Heart right ventricle (tissue), 16 donors: ENCODE measurements at places on chromosomes 1 and 21. TPM values are rescaled to one million over a fixed set of nuclear protein-coding genes. Genes with fewer than 3 reads are reported as not detected.

- no peaks in the 10 kb centered on the region for H3K36me3 ChIP-seq
- H3K27me3 ChIP-seq = no peaks in the 10 kb centered on the region
- H3K4me1 ChIP-seq = no peaks in the 10 kb centered on the region
- DNase-seq = no peak
- H3K27ac ChIP-seq = no peak overlapping the region
These were observed 799.5 kb downstream of the LTN1 start for GRCh38 chr21:28193189-28193588.

GRCh38 chr21:25636727-25637126 is 2.3 kb upstream of the JAM2 start:
- no peak for DNase-seq
- H3K4me1 ChIP-seq = peaks cover 13% of the 10 kb centered on the region
- no peaks in the 10 kb centered on the region for H3K27me3 ChIP-seq
- H3K4me3 ChIP-seq = no peak overlapping the region
- H3K27ac ChIP-seq = no peak overlapping the region

- H3K27me3 ChIP-seq = no peaks in the 10 kb centered on the region
- H3K4me1 ChIP-seq = no peaks in the 10 kb centered on the region
- peak; percentile 55 for DNase-seq
These were observed 20.6 kb downstream of the RUNX3 start for GRCh38 chr1:24909388-24909898.

DNA sequence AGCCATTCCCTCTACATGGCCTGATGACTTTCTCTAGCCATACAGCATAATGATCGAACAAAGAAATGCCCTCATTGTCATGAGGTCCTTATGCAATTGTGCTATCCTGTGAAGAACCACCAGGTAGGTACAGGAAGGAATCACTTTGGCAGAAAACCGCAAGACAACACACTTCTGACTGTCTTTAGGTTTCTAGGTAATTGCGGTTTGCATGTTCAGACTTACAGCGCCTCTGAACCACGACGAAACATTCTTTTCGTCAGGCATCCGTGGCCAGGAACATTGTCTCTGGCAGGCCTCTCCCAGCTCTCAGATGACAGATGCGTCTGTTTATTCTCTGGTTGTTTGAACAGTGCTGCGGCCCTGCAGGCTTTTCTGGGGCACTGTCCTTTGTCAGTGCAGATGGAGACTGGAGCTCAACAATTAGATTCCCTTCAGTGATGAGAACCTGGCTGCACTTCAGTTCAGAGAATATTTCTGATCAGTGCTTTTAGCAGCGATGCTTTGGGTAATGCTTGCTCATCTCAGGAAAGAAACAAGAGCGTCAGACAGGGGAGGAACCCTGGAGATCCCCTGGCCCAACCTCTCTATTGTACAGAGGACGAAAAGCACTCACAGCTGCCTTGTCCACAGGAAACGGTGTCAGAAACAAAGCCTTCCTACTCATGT is 63.4 kb downstream of the B3GALT5 start:
- no peaks in the 10 kb centered on the region for H3K36me3 ChIP-seq
- DNase-seq = no peak
- peaks cover 6% of the 10 kb centered on the region for H3K4me1 ChIP-seq

STUM gene
- total RNA-seq = 0.36 TPM

- H3K27me3 ChIP-seq = no peaks in the 10 kb centered on the region
- no peak overlapping the region for H3K4me3 ChIP-seq
- H3K36me3 ChIP-seq = no peaks in the 10 kb centered on the region
- no peak for DNase-seq
- H3K4me1 ChIP-seq = peaks cover 8% of the 10 kb centered on the region
These were observed 73.8 kb upstream of the SSX2IP start for GRCh38 chr1:84763912-84764680.

GRCh38 chr1:62213075-62213914 is 18.6 kb downstream of the L1TD1 start:
- H3K4me3 ChIP-seq = no peak overlapping the region
- no peak for DNase-seq
- H3K27me3 ChIP-seq = no peaks in the 10 kb centered on the region
- H3K36me3 ChIP-seq = no peaks in the 10 kb centered on the region
- no peak overlapping the region for H3K27ac ChIP-seq

- H3K4me3 ChIP-seq = no peak overlapping the region
- H3K36me3 ChIP-seq = no peaks in the 10 kb centered on the region
- H3K27ac ChIP-seq = no peak overlapping the region
- no peak for DNase-seq
- no peaks in the 10 kb centered on the region for H3K4me1 ChIP-seq
These were observed 577.8 kb downstream of the BRINP3 start for GRCh38 chr1:189899686-189900425.

GRCh38 chr1:236558846-236559245 is 35.1 kb downstream of the LGALS8 start:
- no peak overlapping the region for H3K27ac ChIP-seq
- no peaks in the 10 kb centered on the region for H3K4me1 ChIP-seq
- H3K27me3 ChIP-seq = no peaks in the 10 kb centered on the region
- no peak overlapping the region for H3K4me3 ChIP-seq
- no peak for DNase-seq

GRCh38 chr1:79113836-79114235 is 107.3 kb upstream of the ADGRL4 start:
- no peaks in the 10 kb centered on the region for H3K27me3 ChIP-seq
- H3K27ac ChIP-seq = no peak overlapping the region
- H3K4me3 ChIP-seq = no peak overlapping the region
- no peak for DNase-seq
- no peaks in the 10 kb centered on the region for H3K4me1 ChIP-seq
- H3K36me3 ChIP-seq = no peaks in the 10 kb centered on the region

DNA sequence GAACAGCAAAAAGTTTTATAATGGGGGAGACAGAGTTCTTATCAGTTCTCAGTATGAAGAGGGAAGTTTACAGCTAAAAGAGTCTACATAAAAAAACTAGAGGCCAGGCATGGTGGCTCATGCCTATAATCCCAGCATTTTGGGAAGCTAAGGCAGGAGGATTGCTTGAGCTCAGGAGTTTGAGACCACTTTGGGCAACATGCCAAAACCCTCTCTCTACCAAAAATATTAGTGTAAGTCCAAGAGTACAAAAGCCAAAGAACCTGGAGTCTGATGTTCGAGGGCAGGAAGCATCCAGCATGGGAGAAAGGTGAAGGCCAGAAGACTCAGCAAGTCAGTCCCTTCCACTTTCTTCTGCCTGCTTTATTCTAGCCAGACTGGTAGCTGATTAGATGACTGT is 35.0 kb upstream of the ROR1 start:
- no peaks in the 10 kb centered on the region for H3K4me1 ChIP-seq
- no peaks in the 10 kb centered on the region for H3K27me3 ChIP-seq
- no peak overlapping the region for H3K27ac ChIP-seq
- no peak overlapping the region for H3K4me3 ChIP-seq

GRCh38 chr1:245155272-245156040 is 671 bp downstream of the KIF26B start:
- no peaks in the 10 kb centered on the region for H3K36me3 ChIP-seq
- H3K4me3 ChIP-seq = peak overlapping the region; percentile 67
- DNase-seq = no peak
- peaks cover 68% of the 10 kb centered on the region for H3K27me3 ChIP-seq
- H3K27ac ChIP-seq = no peak overlapping the region

RHEX gene
- not detected for total RNA-seq

KIF26B gene
- 0.74 TPM for total RNA-seq

- H3K4me1 ChIP-seq = peaks cover 33% of the 10 kb centered on the region
- no peak overlapping the region for H3K4me3 ChIP-seq
- no peak overlapping the region for H3K27ac ChIP-seq
- no peak for DNase-seq
These were observed 2.2 kb downstream of the TMEM35B start for GRCh38 chr1:34982820-34983376.

GRCh38 chr1:220441211-220441610 is 86.7 kb upstream of the MARK1 start:
- no peaks in the 10 kb centered on the region for H3K4me1 ChIP-seq
- DNase-seq = no peak
- H3K27ac ChIP-seq = no peak overlapping the region
- H3K36me3 ChIP-seq = no peaks in the 10 kb centered on the region
- no peak overlapping the region for H3K4me3 ChIP-seq
- H3K27me3 ChIP-seq = no peaks in the 10 kb centered on the region

GRCh38 chr21:30337772-30338171 is 278 bp upstream of the KRTAP27-1 start:
- H3K27ac ChIP-seq = no peak overlapping the region
- H3K4me1 ChIP-seq = no peaks in the 10 kb centered on the region
- H3K27me3 ChIP-seq = no peaks in the 10 kb centered on the region
- H3K36me3 ChIP-seq = no peaks in the 10 kb centered on the region
- no peak overlapping the region for H3K4me3 ChIP-seq
- no peak for DNase-seq

DNA sequence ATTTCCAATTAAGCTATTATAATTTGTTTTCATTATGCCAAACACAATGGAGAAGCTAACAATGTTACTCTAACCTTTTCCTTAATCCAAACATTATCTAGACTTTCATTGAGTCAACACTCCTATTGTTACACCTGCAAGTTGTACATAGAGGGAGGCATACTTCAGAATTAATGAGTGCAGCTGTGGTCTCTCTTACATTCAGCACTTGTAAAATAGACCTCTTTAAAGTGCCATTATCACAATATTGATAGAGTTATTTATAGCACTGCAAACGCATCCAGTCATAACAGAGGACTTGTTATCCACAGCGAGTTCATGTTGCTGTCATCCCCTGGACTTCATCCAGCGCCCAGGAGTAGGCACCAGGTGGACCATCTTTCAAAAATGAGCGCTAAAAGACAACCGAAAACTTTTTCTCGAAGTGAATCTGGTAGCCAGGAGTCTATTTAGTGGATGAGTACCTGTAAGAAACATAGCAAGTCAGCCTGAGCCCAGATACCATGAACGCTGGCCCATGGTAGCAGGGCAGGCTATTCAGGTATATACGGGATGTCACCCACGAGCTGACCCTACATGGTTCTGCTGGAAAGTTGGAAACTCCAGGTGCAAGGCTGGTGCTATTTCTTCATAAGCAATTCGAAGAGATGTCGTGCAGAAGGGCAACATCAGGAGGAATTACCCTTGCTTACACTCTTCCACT is 70.6 kb upstream of the NFIA start:
- no peaks in the 10 kb centered on the region for H3K4me1 ChIP-seq
- no peak for DNase-seq
- no peak overlapping the region for H3K4me3 ChIP-seq
- no peak overlapping the region for H3K27ac ChIP-seq
- H3K27me3 ChIP-seq = no peaks in the 10 kb centered on the region

GRCh38 chr1:165408518-165408917 is 36.4 kb downstream of the RXRG start:
- no peaks in the 10 kb centered on the region for H3K27me3 ChIP-seq
- no peak overlapping the region for H3K4me3 ChIP-seq
- no peaks in the 10 kb centered on the region for H3K4me1 ChIP-seq
- H3K27ac ChIP-seq = no peak overlapping the region
- H3K36me3 ChIP-seq = no peaks in the 10 kb centered on the region

GRCh38 chr1:45348966-45349677 is 8.9 kb upstream of the MUTYH start:
- peak overlapping the region; percentile 73 for H3K27ac ChIP-seq
- no peak for DNase-seq
- H3K4me3 ChIP-seq = no peak overlapping the region
- no peaks in the 10 kb centered on the region for H3K27me3 ChIP-seq
- H3K36me3 ChIP-seq = no peaks in the 10 kb centered on the region

DNA sequence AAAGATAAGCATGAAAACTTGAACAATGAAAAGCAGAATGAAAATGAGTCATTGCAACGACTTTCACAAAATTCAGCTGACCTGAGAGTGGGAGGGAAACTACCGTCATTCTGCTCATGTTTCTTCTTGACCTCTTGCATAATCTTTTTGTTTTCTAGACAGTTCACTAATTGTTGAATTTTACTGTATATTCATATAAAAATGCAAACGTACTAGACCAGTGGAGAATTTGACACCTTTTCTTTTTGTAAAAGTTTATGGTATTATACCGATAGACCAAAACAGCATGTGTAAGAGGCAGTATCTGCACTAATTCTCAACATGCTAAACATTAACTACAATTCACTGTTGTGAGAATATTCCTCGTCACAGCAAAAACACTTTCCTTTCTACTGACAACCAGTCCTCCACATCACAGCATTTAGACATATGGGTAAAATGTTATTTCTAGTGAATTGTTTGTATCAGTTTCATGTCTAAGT is 137.8 kb downstream of the GREM2 start:
- H3K27ac ChIP-seq = no peak overlapping the region
- no peaks in the 10 kb centered on the region for H3K36me3 ChIP-seq
- H3K27me3 ChIP-seq = peaks cover 4% of the 10 kb centered on the region

DNA sequence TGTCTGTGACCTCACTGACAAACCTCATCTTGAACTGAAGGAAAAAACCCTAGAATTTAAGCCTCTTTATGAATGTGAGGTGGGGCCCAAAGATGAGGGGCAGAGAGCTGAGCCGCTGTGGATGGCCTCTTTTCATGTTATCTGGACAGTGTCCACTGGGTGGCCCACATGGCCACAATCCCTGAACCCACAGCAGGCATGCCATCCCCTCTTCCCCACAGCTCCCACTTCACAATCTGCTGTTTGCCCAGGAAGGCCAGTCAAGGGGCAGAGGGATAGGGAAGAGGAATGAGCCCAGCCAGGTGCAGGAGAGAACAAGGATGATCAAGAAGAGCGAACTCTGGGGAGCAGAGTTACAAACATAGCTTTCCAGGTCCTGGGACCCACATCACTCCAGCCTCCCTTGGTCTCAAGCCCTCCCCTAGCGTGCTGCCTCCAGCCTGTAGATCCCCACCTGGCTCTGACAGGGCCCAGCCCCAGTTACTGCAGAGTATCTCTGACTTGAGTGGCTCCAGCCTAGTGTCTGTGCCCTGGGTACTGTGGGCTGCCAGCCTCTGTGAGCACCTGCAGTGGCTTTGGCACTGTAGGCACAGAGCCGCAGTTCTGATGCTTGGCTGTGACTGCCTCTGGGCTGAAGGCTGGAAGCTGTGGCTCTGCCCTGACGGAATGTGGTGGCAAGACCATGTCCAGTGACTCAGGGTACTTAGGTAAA is 1.9 kb upstream of the SLFNL1 start:
- peaks cover 43% of the 10 kb centered on the region for H3K36me3 ChIP-seq
- H3K27ac ChIP-seq = no peak overlapping the region
- H3K4me1 ChIP-seq = peaks cover 12% of the 10 kb centered on the region
- DNase-seq = no peak
- no peak overlapping the region for H3K4me3 ChIP-seq
- no peaks in the 10 kb centered on the region for H3K27me3 ChIP-seq

- peaks cover 95% of the 10 kb centered on the region for H3K27me3 ChIP-seq
- H3K4me3 ChIP-seq = peak overlapping the region; percentile 32
- DNase-seq = no peak
- peaks cover 47% of the 10 kb centered on the region for H3K4me1 ChIP-seq
- no peak overlapping the region for H3K27ac ChIP-seq
These were observed 12.6 kb upstream of the BARHL2 start for GRCh38 chr1:90729504-90730242.

GRCh38 chr1:223772771-223773160 is 60.4 kb downstream of the CAPN2 start:
- peaks cover 82% of the 10 kb centered on the region for H3K36me3 ChIP-seq
- peaks cover 74% of the 10 kb centered on the region for H3K4me1 ChIP-seq
- no peak overlapping the region for H3K4me3 ChIP-seq
- no peak for DNase-seq
- no peak overlapping the region for H3K27ac ChIP-seq

SNIP1 gene
- 8.6 TPM for total RNA-seq

FOXD3 gene
- total RNA-seq = 0.33 TPM

RGS13 gene
- total RNA-seq = not detected
